ENCODE measurements at places on chromosomes 2 and 18.

- DNase-seq, result no peak
Observed at GRCh38 chr2:236820763-236821344, 251.2 kb downstream of the ACKR3 start.

DNA sequence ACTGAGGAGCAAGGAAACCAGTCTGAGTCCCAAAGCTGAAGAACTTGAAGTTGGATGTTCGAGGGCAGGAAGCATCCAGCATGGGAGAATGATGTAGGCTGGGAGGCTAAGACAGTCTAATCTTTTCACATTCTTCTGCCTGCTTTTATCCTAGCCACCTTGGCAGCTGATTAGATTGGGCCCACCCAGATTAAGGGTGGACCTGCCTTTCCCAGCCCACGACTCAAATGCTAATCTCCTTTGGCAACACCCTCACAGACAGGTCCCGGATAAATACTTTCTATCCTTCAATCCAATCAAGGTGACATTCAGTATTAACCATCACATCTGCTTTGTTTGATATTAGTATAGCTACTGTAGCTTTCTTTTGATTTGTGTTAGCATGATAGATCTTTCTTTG lies 27.1 kb downstream of the VRK2 start:
- DNase-seq, result no peak

DNA sequence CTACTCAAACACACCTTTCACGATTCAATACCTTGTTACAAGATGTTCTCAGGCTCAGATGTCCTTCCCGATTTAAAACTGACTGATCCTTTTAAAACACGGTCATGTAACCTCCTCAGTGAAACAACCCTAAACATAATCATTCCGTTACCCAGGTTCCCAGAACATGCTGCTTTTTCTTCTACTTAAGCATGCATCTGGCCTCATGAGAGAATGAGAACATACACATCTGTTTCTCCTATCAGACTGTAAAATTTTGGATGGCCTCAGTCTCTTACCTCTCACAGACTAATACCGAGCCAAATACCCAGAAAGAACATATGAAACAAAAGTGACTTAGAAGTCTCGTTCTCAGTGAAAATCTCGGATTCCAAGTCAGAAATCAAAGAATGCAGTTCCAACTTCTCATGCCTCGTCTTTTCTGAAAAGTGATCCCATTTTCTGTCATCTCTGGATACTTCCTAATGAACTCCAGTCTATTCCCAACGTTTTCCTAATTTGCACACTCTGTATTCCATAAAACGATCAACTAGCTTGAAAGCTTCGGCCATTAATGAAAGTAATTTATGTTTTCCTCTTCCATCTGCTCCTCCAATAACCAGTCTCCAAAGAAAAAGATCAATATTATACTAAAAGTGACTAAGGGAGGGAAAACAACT lies 919 bp downstream of the SF3B1 start:
- no peak for DNase-seq

- no peak for DNase-seq
Observed at GRCh38 chr2:165567273-165567672, 97.8 kb downstream of the CSRNP3 start.

DNA sequence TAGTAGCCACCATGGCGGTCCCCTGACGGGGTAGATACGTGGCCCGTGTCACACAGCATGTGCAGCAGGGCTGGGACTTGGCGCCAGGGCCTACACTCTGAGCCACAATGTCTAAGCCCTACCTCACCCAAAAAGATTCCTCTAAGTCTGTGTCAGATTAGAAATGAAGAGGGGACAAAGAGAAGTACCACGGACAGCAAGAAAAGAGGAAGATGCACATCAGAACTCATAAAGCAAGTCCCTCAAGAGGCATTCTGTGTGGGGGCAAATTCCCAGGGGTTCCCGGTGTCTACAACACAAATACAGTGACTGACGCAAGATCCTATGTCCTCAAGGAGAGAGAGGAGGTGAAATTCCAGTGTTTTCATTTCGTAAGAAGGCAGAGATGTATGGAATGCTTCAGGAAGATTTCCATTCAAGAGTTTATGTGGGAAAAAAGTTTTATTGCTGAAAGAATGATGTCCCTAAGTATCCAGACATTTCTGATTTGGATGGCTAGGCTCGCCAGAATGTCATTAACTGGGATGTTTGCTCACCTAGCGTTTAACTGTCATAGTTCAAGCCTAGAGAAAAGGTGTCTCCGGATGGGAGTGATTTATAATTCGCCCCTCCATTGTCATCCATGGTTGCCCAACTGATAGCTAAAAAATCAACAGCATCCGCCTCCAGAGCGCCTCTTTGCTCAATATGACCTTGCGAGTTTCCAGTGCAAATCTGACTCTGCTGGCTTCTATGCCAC lies 75.6 kb upstream of the CHMP1B start:
- DNase-seq, result no peak

- DNase-seq, result no peak
Observed at GRCh38 chr2:239648607-239649006, 247.8 kb upstream of the HDAC4 start.

GRCh38 chr2:163246135-163246534 lies 407.6 kb upstream of the KCNH7 start:
- no peak for DNase-seq

DNA sequence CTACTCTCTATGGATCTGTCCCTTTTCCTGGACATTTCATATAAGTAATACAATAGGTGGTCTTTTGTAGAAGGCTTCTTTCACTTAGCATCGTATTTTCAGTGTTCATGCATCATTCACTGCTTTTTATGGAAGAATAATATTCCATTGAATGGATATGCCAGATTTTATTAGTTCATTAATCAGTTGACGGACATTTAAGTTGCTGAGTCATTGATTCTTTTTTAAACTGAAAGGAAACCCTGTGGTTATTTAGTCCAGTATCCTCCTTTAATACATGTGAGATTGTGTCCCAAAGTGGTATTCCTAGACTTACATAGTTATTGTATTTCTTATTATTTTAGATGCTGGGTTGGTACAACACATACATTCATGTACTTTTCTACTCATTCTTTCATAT lies 162.1 kb upstream of the UNC80 start:
- DNase-seq, result no peak

DNA sequence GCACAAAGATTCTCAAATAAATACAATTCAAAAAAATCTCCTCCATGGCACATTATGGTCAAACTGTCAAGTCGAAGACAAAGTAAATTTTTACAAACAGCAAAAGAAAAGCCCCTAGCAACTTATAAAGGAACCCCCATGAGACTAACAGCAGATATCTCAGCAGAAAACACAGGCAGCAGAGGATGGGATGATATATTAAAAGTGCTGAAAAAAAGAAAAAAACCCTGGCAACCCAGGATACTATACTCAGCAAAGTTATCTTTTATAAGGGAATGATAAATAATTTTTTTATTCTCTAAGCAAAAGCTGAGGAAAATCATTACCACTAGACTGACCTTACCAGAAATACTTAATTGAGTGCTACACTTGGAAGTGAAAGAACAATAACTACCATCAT lies 326.4 kb downstream of the CYRIA start:
- DNase-seq, result no peak

DNA sequence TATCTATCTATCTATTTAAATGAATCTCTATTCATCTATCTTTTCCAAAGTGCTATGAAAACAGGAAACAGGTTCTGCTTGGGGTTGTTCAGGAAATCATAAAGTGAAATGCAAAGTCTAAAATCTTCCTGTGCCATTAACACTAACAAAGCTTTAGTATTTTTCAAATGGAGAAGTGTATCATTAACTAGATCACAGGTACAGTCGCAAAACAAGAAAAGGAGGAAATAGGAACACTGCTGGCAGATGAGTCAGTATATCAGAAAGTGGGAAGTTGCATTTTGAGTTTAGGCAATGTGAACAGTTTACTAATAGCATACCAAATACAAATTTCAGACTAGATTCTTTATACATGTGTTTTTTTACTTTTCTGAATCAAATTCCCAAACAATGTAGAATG lies 888.5 kb upstream of the FSHR start:
- DNase-seq, result no peak

GRCh38 chr2:10882568-10882967 lies 29.2 kb upstream of the KCNF1 start:
- no peak for DNase-seq

DNA sequence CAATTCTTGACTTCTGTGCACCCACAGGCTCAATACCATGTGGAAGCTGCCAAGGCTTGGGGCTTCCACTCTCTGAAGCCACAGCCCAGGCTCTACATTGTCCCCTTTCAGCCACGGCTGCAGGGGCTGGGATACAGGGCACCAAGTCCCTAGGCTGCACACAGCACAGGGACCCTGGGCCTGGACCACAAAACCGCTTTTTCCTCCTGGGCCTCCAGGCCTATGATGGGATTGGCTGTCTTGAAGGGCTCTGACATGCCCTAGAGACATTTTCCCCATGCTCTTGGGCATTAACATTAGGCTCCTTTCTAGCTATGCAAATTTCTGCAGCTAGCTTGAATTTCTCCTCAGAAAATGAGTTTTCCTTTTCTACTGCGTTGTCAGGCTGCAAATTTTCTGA lies 29.7 kb downstream of the NUP35 start:
- no peak for DNase-seq

GRCh38 chr2:5742126-5742525 lies 49.9 kb downstream of the SOX11 start:
- no peak for DNase-seq

DNA sequence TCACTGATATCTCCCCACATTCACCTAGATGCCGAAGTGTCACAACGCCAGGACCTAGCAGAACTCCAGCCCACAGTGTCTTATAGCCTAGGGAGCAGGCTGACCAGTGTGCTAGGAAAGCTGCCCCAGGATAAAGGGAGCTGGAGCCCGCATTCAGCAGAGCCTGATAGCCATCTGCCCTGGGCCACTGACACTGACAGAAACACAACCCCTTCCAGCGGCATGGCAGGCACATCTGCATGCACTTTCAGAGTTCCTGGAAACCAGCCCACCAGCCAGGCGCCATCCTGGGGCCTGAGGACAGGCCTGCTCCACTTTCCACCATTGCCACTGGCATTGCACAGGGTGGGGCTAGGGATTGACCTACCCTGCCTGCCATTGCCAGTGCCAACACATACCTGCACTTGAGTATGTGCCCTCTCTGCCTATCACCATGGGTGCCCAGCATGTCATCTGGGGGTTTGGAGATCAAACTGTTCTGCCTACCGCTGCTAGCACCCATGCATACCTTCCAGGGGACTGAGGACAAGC lies 290.1 kb upstream of the KLHL14 start:
- DNase-seq, result no peak

GRCh38 chr2:216829533-216829932 lies 30.3 kb downstream of the TNP1 start:
- no peak for DNase-seq

DNA sequence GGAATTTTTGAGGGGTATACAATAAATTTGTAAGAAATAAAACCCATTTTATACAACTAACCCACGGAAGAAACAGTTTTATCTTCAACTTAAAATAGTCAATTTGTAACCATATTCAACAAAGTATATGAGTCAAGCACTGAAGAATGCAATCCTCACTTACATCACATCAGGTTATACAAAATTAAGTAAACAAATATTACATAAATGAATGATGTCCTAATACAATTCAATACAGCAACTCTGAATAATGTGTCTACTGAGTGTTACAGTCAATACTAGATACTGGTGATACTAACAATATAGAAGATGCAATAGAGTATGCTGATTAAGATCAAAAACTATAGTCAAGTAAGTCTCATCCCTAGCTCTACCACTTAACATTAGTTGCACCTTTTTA lies 58.6 kb downstream of the FANCL start:
- no peak for DNase-seq

DNA sequence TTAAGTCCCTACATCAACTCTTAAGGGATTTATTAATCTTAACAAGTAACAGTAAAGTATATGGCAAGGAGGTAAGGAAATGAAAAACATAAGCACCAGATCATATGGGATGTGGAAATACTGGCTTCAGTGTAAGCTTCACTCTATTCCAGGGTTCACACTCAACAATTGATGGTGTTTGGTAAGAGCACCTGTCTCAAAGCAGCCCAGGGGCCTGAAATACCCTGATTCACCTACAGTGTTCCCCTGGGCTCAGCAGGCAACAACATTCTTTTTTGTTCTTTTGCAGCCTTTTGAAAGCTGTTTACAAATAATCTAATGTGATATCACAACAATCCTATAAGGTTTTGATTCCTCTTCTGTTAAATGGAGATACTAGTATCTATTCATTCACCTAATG lies 1.2 kb upstream of the MLPH start:
- DNase-seq, result no peak

DNA sequence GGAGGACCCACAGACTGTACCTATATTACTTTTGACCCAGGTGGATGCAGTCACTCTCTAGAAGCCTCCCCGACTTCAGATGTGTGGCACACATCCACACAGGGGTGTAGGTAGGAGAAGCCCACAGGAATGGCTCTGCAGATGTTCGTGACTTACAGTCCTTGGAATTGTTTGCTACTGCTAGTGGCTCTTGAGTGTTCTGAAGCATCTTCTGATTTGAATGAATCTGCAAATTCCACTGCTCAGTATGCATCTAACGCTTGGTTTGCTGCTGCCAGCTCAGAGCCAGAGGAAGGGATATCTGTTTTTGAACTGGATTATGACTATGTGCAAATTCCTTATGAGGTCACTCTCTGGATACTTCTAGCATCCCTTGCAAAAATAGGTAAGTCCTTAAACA lies 605 bp downstream of the SLC9A4 start:
- DNase-seq, result no peak

DNA sequence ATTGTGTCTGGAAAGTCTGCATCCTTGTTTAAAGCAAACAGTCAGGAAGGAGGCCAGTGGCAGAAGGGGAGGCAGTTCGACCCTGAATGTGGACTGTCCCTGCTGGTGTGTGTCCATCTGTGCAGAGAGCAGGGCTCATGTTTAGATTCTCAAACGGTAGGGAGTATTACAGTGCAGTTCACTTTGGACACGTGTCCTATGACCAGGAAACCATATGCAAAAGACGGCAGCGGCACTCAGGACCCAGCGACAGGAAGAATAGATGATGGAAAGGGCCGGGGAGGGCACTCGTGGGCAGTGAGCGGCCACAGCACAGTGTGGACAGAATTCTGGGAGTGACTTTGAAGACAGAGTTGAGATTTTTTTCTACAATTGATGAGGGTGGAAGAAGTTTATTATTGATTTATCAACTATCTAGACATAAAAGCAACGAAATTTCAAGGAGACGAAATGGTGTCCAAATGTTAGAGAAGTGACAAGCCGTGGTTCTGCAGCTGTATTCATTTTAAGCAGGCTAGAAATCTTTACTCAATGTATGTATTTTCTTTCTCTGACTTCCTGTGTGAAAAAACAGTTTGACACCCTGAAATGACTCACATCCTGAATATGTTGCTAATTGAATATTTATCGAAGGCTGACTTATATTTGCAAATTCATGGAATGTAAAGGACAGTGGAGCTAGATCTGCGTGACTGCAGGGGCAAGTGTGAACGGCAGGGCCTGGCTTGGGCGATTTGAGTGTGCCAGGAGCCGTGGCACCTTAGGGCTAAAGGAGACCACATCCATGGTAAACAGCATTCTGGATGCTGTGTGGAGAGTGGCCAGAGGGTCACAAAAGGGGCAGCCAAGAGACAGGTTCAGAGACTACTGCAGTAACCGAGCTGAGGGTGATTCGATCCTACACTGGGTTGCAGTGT lies 214.2 kb downstream of the PTGR3 start:
- no peak for DNase-seq

Measured in activated T-cell treated with anti-CD3 and anti-CD28 coated beads for 24 hours (primary cell).